ENCODE measurements at places on chromosomes 3 and 15.

GRCh38 chr3:127074900-127075360, 92.0 kb downstream of the PLXNA1 start:
- DNase-seq = no peak

DNA sequence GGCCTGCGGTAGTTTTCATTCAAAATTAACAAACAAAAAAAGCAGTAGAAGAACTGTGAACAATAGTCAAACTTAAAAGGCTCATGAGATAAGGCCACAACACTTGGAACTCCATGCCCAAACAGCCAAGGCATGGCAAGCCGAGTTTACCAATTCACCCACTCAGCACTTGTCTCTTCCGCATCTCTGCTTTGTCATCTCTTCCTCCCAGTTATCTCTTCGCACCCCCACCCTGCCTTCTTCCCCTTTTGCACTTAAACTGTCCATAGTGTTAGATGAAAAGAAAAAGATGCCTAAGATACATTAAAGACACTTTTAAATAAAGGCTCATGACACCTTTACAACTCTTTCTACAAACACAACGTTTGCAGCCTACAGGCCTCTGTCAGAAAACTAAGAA, 11.1 kb downstream of the TLE3 start:
- no peak for DNase-seq

GRCh38 chr3:81749265-81749664, 12.2 kb downstream of the GBE1 start:
- DNase-seq = no peak

GRCh38 chr3:96619475-96619874, 194.9 kb upstream of the EPHA6 start:
- no peak for DNase-seq

GRCh38 chr3:118945834-118946233, 88.8 kb downstream of the IGSF11 start:
- no peak for DNase-seq

GRCh38 chr3:129282727-129283327, 4.2 kb downstream of the HMCES start:
- DNase-seq = no peak

DNA sequence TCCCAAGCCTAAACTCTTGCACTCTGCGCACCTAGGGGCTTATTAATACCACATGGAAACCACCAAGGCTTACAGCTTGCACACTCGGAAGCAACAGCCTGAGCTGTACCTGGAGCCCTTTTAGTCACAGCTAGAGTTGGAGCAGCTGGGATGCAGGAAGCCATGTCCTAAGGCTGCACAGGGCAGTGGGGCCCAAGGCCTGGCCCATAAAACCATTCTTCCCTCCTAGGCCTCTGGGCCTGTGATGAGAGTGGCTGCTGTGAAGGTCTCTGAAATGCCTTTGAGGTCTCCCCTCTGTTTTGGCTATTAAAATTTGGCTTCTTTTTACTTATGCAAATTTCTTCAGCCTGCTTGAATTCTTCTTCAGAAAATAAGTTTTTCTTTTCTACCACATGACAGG, 383.9 kb upstream of the UBE2E2 start:
- DNase-seq = no peak

DNA sequence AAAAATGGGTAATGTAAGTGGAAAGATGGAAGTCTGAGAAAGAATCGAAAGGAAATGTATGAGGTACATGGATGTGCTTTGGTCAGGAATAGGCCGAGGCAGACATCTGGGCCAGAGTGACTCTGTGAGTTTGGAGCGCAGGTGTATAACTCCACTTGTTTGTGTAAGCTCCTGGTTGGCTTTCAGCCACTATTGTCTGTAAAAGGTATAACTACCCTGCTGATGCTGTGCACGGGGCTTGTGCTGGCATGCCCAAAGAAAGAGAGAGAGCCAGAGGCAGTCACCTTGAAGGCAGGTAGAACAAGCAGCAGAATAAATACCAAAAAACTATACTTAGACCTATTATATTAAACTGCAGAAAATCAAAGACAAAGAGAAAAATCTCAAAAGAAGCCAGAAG, 32.7 kb upstream of the CD96 start:
- DNase-seq = no peak

DNA sequence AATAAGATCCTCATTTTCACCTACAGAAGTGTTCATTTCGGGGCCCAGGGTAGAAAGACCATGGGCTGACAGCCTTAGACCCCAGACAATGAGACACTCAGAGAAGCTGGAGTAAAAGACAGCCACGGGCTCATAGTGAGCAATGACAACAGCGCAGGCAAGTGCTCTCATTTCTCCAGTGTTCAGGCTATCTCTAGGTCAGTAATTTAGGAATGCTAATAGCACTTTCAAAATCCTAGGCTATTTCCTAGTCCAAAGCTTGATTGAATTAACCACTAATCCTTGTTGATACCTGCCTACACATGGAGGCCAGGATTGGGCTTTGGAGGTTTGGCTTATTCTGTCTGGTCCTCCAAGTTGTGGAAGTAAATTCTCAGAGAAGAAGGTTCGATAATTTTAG, 44.4 kb downstream of the FBN1 start:
- no peak for DNase-seq

- DNase-seq = peak; percentile 53
Observed at GRCh38 chr3:61562042-61562720, 810 bp downstream of the PTPRG start.

GRCh38 chr3:127053026-127053425, 70.1 kb downstream of the PLXNA1 start:
- peak; percentile 8 for DNase-seq

GRCh38 chr3:185332026-185332735, 30.8 kb upstream of the MAP3K13 start:
- no peak for DNase-seq

DNA sequence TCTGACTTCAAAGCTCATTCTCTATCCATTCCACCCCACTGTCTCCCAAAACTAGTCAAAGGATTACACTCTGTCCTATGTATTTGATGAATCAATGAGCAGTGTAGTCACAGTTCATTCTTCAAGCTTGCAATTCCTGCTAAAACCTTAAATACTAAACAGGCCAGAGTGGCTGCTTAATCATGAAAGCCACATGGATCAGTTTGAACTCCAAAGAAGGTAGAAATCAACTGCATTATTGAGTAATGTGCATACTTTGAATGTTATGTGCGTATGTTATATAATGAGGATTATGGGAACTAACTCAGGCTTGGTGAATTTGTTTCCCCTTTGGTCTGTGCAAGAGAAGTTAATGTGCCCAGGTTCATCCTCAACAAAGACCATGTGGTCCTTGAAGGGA, 45.4 kb downstream of the PRICKLE2 start:
- no peak for DNase-seq

- no peak for DNase-seq
Observed at GRCh38 chr3:71127052-71127831, 456.3 kb downstream of the FOXP1 start.

DNA sequence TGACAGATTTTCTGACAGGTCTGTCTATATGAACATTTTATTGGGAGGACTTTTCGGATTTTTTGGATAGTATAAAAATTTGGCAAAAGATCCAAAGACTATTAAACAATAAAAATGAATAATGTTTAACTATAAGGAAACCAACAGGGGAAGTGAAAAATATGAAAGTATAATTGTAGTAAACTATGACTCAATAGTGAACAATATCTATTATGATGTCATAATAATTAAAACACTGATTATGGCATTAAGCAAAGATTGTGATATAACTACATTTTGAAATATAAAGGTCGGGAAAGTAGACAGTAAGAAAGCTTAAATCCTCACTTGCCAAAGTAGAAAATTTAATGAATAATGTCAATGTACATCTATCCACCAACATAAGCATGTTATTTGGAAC, 44.3 kb upstream of the CNTN6 start:
- DNase-seq = no peak

DNA sequence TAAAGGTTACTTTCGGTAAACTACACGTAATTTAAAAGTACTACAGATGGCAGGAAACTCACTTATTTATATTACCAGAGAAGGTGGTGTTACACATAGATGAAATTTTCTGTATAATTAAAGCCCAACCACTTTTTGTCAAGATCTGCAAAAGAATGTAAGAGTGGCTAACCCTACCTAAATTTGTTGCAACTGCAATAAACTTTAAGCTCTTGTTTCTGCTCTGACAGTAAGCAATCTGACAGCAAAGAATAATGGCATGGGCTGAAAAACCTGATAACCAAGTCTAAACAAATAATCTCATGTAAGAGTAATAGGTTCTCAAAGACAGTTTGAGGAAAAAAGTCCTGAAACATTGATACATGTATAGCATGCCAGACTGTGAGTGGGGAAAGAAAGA, 897.3 kb downstream of the TUSC7 start:
- DNase-seq = no peak

DNA sequence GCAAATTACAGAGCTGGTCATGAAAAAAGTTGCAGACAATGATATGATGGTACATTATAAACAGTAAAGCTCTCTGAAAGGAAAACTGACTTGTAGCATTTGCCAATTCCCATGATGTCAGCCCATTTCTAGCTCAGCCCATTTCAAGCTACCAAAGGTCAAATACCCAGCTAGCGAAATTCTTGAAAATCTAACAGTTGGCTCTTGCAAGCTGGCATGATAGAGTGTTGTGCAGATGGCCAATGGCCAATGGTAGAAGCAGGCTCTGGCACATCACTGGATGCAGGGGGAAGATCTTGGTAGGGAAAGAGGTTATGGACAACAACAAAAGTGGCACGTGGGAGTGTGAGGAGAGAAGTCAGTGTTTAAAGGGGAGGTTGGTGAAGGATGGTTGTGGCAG, 36.7 kb downstream of the RASGRF1 start:
- no peak for DNase-seq

DNA sequence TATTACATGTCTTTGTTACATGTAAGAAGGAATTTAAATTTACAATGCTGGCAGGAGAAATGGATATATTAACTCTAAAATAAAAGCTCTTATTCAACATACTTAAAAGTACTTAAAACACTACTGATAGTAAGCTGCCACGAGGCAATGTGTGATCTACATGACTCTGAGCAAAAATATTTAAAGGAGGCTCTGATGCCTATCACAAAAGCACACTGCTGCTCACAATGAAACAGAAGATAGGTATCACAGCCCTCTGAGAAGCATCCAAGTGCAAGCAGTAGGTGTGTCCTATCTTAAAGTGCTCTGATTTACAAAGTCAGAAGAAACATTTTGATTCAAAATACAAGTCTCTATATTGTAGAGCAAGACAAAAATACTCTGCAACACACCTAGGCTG, 371.2 kb upstream of the WNT5A start:
- DNase-seq = no peak

- DNase-seq = no peak
Observed at GRCh38 chr3:66625505-66626216, 124.8 kb upstream of the LRIG1 start.

- DNase-seq = no peak
Observed at GRCh38 chr3:106824856-106825255, 552.4 kb upstream of the CCDC54 start.

GRCh38 chr3:111954228-111954990, 24.4 kb upstream of the ABHD10 start:
- no peak for DNase-seq

GRCh38 chr15:85694091-85694490, 100.6 kb downstream of the KLHL25 start:
- DNase-seq = no peak

- peak; percentile 61 for DNase-seq
Observed at GRCh38 chr15:85793641-85794597, 806 bp downstream of the KLHL25 start.

DNA sequence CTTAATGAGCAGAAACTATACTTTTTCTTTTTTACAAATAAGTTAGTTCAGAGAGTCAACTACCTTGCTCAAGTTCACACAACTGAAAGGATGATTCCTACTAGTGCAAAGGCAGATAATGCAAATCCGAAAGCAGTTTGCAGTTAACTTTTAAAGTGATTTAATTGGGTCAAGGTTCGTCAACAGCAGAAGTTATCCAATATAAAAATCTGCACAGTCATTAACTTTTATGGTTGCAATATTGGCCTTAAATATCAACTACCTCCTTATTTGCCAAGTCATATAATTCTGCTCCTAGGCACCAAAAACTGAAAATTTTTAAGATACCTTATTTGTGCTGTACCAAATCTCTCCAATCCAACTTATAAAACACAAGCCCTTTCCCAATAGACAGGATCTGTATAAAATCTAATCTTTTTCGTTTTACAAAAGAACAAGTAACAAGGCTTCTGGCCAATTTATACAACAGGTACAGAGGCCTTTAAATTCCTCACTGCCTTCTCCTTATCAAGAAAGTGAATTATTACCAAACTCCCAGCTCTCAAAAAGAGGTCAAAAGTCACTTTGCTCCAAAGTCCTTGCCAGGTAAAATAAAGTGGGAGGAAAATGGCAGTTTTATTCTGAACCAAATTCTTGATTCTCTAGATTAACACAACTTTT, 416.6 kb upstream of the NECTIN3 start:
- DNase-seq = no peak

GRCh38 chr3:145972851-145973250, 188.1 kb downstream of the PLOD2 start:
- DNase-seq = no peak

DNA sequence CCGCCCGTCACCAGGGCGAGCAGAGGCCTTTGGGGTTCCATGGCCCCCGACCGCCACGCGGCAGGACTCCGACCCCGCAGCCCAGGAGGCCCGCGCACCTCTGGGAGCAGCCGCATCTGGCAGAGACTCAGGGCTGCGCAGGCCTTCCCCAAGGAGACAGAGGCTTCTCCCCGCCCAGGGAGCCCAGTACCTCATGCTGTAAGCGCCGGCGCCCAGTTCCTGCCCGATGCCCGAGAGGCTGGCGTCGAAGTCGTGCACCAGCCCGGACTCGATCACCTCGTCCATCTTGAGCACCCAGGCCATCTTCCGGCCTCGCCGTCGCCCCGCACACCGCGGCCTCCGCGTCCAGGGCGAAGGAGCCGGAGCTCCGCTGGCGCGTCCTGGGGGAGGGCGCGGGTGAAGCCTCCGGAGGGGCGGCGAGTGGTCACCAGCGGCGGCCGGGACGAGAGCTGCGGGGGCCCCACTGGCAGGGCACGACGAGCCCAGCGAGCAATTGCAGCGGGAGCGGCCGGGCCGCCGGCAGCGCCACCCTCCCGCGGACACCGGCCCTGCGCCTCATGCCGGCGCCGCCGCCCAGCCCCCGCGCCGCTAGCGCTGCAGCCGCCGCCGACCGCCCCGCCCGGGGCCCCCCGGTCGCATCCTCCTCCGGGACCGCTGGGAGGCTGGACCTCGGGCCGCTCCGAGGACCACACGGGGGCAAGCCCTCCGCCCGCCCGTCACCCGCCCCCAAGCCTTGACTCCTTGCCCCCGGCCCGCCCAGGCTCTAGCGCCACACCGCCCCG, 468 bp downstream of the UBP1 start:
- peak; percentile 56 for DNase-seq

GRCh38 chr3:148459931-148460513, 237.7 kb upstream of the AGTR1 start:
- no peak for DNase-seq

DNA sequence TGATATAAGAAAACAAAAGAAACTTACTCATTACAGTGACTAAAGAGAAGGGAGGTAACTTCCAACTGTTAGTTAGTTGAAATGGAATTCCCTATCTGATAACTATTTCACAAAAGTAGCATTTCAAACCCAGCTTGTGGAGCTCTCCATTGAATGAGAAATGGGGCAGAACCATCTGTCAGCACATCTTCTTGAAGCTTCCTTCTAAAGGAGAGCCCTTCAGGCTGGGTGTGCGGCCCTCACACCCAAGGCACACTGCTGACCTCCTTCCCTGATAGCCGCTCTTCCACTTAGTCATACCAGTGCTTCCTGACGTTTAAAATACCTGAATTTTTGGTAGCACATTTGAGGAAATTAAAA, 28.1 kb upstream of the VEPH1 start:
- DNase-seq = no peak

Data from mesothelial cell of epicardium (in vitro differentiated cells).